ENCODE measurements at places on chromosomes 6 and 20.

DNA sequence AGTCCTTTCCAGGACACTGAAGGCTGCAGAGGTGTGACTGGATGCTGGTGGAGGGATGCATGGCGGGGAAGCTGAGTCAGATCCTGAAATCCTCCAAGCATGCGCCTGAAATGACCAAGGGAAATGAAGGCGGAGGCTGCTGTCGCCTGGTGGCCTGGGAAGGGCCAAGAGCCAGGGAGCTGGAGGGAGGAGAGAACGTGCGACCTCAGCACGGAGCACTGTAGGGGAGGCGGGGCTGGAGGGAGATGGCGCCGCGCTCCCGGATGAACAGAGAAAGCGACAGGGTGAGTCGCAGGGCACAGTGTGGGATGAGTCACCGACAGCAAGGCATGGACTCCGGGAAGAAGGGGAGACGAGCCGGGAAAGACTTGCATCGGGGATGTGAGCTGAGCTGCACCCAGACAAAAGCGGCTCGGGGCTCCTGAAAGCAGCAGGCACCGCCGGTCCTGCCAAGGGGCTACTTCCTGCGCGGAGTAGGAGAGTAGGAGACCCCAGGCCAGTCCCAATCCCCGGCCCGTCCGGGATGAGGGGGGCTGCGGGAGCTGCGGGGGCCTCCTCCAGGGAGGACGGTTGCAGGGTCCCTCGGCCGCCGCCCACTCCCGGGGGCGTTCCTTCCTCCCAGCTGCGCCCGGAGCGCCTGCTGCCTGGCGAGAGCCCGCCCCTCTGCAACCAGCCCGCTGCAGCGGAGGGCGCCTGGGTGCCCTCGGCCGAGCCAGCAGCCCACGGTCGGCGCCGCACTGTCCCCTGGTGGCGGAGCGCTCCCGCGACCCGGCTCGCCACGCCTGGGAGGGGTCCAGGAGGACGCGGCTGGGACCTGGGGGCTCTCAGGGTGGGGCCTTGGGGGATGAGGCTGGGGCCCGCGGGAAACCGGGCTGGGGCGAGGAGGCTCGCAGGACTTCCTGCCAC lies 11.0 kb upstream of the NQO2 start:
- peak; percentile 84 for DNase-seq

DNA sequence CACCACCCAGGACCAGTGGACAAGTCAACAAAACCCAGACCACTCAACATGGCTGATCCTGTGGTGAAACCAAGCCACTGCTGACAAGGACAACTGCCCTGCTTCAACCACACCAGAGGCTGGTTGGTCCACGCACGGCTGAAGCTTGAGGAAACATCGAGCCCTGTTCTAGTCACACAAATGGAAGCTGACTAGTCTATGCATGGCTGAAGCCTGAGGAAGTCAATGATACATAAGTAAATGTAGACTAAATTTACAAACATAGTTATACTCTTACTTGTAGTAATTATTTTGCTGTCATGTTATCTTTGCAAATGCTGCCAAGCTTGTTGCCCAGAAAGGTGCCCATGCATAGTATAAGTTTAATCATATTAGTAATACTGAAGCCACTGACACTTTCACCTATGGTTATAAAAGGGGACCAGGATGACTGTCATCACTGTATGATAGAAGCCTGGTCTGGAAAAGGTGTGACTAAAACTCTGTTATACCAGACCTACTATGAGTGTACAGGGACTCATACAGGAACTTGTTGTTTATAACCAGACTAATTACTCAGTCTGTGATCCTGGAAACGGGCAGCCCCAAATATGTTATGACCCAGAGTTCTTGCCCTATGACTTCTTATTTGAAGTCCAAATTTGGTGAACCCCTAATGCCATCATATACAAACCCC lies 5.6 kb downstream of the IL22RA2 start:
- DNase-seq = no peak

DNA sequence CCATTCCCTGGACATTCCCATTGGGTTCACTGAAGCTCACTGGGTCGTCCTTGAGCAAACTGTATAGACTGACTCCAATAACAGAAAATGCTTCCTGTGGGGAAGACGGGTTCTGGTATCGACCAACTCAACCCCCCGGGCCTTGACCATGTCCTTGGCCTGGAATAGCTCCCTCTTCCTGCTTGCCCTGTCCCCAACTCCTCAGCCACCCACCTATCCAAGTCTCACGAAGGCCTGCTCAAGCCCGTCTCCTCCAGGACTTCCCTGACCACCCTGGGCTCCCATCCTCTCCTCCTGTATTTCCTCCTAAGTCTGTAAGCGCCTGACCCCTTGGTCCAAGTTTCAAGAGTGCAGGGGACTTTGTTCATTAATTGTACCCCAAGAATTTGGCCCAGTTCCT lies 2.8 kb upstream of the HMGA1 start:
- DNase-seq = no peak

DNA sequence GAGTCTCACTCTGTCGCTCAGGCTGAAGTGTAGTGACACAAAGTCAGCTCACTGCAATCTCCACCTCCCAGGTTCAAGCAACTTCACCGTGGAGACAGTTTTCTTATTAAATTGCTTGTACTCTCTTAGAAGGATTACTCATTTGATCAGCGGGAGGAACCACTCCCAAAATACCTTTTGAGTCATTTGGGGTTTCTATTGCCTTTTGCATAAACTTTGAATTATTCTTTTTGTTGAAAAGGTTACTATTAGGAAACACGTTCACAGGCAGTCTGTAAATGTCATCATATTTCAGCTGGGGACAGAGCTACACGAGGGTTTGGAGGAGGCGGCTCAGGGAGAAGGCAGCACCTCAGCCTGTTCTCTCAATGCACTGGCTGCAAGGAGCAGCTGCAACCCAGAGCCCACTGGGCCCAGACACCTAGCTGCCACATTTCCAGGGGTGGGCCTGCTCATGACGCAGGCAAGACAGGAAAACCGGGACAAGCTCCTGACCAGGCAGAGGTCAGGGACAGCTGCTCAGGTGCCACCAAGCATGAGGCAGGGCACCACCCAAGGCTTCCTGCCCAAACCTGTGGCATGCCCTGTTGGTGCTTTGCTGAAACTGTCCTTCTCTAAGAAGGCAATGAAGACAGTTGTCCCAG lies 205.9 kb downstream of the BMP7 start:
- DNase-seq = no peak

DNA sequence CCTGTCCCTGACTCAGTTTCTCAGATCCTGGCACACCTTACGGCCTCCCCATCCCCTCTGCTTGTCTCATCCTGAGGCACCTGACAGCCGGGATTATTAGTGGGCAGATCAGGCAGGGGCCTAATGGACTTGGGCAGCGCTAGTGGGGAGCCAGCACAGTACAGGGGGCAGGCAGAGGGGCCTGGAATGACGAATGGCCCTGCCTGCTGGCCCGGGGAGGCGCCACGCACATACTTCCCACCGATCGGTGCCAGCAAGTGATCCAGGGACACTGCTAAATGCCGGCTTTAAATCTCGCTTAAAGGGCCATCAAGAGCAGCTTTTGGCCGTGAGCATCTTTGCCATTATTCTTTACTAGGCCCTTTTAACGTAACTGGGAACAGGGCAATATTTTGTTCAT lies 188.4 kb downstream of the DHX35 start:
- DNase-seq = no peak

- no peak for DNase-seq
These were observed 575 bp upstream of the CNR1 start for GRCh38 chr6:88166493-88167351.

DNA sequence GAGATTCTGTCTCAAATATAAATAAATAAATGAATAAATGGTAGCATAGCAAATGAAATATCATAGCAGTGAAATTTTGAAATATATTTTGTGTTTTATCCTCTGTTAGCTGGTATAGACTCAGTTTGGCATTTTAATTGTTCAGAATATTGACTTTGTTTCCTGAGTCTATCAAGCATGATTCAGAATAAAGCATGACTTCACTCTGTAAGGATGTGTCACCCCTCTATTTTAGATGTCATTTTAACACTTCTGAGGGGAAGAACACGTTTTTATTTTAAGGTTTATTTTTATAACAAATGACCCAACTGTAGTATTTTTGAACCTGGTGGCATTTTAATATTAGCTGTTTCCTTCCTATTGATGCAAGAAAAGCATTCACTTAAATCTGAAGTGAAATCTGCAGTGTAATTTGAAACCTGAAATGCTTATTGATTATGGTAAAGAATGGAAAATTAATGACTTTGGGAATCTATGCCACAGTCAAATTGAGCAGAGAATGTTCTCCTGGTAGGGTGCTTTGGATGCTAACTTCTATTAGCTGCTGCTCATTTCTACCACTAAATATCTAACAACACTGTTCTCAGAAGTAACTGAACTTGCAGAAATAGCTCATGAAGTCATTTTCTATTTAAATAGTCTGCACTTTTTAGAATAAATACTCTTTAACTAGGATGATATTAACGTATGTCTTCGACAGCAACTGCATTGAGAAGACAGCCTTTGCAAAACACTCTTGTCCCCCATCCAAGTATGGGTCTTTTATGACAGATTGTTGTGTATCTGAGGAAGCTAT lies 114.2 kb downstream of the SOX4 start:
- DNase-seq = no peak

GRCh38 chr6:125819535-125820326 lies 29.0 kb downstream of the NCOA7 start:
- no peak for DNase-seq

DNA sequence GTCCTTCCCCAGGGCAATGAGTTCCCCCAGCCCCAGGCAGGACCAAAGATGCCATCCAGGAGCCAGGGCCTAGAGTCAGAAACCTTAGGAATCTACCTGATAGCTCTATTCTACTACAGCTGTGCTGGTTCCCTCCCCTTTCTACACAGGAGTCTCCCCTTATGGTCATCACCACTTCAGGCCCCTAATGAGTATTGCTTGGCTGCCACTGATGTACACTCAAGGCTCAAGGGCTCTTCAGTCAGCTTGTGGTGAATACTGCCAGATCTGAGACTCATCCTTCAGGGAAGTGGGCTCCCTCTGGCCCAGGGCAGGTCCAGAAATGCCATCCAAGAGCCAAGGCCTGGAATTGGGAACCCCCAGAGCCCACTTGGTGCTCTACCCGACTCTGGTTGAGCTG lies 248.6 kb downstream of the ALDH8A1 start:
- no peak for DNase-seq

DNA sequence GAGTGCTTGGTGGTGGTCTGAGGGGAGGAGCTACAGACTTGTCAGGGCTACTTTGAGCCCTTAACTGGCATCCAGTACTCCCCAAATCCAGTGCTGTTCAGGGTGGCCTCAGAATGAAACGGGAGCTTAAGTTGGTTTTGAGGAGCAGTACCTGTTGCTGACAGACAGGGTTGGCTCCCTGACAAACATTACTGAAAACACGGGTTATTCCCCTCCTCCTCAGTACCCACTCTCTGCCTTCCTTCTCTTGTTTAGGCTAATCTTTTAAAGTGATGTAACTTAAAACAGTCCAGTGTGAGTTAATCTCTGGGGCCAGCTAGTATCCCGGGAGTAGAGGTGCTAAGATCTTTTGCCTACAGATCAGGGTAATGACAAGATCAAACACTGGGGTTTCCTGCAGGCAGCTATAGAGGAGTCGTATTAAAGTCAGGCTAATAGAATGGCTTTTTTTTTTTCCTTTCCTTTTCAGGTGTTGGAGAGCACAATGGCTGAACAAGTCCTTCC lies 3.7 kb downstream of the TNFAIP3 start:
- peak; percentile 78 for DNase-seq

- no peak for DNase-seq
These were observed 299.4 kb downstream of the ZFAND3 start for GRCh38 chr6:38118791-38119365.

DNA sequence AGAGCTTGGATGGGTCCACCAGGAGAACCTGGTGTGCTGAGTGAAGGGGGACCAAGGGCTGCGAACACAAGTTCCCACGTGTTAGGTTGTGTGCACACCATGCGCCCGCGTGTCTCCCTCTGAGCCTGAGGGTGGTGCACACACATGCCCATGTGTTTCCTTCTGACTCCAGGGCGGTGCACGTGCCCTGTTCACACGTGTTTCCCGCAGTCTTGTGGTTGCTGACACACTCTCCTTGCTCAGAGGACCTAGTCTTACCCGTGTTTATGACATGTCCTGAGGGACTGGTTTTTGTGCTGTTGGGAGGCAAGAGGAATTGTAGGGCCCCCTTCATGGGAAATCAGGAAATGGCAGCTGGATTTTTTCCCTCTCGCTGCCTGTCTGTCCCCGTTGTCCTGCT lies 36.3 kb upstream of the PCMTD2 start:
- DNase-seq = peak; percentile 19

DNA sequence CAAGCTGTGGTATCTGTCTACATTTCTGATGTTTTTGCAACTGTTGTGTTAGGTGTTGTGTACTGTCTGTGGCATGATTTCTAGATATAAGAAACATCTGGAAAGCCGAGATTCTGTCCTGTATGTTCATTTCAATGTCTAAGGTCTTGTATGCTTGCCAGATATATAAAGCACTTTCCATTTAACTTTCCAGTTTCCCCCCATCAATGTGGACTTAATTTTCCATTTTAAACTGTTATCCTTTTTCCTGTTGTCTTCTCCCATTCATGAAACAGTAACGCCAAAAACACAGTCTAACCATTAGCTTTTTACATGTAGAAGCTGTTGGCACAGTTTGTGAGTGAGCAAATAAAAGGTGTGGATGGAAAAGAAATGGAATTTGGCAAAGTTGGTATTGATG lies 181.6 kb downstream of the FARS2 start:
- no peak for DNase-seq

GRCh38 chr20:58378704-58379103 lies 10.3 kb upstream of the VAPB start:
- no peak for DNase-seq

DNA sequence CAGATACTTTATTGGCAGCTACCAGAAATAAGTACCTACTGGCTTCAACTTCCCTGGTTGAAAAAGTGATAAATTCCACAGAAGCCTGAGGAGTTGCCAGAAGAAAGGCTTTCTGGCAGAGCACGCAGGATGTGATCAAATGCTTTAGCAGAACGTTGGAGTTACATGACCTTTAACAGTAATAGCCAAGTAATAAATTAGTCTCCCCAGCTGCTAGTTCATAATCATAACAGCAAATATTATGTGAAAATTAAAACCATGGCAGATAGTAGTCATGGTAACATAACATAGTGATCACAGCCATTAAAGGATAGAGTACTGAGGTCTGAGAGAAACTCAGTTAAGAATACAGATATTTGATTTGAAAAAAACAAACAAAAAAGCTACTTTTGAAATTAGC lies 567.7 kb downstream of the ADGRB3 start:
- DNase-seq = no peak

DNA sequence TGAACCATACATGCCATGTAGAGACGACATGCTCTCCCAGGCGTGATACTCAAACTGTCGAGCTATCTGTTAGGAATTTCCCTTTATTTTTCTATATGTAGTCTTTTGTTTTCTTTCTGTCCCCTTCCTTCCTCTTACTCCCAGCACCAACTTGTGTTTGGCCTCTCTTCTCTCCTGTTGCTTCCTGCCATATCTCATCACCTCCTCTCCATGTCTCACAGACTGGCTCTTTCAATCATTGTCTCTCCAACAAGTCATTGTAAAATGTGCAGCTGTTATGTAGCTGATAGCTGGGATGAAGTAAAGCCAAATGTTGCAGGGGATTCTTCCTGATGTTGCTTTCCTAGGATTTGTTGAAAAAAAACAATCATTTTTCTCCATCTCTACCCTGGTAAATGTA lies 234.5 kb downstream of the TMEM242 start:
- DNase-seq = no peak

- DNase-seq = no peak
These were observed 254.6 kb downstream of the LY86 start for GRCh38 chr6:6843057-6843627.

Measured in CD4-positive, alpha-beta T cell treated with Interleukin-10 for 1 hour (primary cell).